ENCODE measurements at places on chromosomes 2 and 18. TPM values are rescaled to one million over a fixed set of nuclear protein-coding genes. Genes with fewer than 3 reads are reported as not detected.
A peak's percentile ranks its signal among the peaks of the same experiment; 100 is the strongest.

GRCh38 chr2:105774781-105775337 is 30.1 kb downstream of the NCK2 start:
- no peak for DNase-seq
- H3K27ac ChIP-seq: no peak overlapping the region
- H3K27me3 ChIP-seq: no peaks in the 10 kb centered on the region
- H3K36me3 ChIP-seq: no peaks in the 10 kb centered on the region
- H3K4me3 ChIP-seq: no peak overlapping the region
- H3K4me1 ChIP-seq: peaks cover 51% of the 10 kb centered on the region

- no peaks in the 10 kb centered on the region for H3K27me3 ChIP-seq
- no peak for DNase-seq
- H3K27ac ChIP-seq: no peak overlapping the region
Measured at GRCh38 chr2:203446071-203446481, 89.0 kb downstream of the RAPH1 start.

DNA sequence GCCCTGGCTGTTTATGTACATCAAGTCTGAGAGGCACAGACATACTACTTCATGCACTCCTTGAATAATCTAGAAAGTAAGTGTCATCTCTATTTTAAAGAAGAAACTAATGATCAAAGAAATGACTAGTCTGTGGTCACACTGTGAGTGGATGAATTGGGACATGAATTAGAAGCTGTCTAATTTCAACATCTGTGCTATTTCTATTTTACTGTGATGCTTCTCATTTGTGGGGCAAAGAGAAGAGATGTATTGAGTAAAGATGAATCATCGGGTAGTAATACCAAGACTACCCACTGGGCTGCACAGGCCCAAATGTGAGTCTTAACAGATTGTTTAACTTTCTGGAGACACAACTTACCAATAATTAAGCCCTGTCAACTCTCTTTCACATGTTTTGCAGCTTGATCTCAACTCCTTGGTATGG is 42.4 kb upstream of the MTIF2 start:
- no peaks in the 10 kb centered on the region for H3K27me3 ChIP-seq
- H3K4me3 ChIP-seq: no peak overlapping the region
- H3K36me3 ChIP-seq: peaks cover 29% of the 10 kb centered on the region
- H3K4me1 ChIP-seq: no peaks in the 10 kb centered on the region

GRCh38 chr2:194015751-194016150 is 1641.3 kb upstream of the SLC39A10 start:
- no peak for DNase-seq
- H3K27ac ChIP-seq: no peak overlapping the region
- H3K4me3 ChIP-seq: no peak overlapping the region

DNA sequence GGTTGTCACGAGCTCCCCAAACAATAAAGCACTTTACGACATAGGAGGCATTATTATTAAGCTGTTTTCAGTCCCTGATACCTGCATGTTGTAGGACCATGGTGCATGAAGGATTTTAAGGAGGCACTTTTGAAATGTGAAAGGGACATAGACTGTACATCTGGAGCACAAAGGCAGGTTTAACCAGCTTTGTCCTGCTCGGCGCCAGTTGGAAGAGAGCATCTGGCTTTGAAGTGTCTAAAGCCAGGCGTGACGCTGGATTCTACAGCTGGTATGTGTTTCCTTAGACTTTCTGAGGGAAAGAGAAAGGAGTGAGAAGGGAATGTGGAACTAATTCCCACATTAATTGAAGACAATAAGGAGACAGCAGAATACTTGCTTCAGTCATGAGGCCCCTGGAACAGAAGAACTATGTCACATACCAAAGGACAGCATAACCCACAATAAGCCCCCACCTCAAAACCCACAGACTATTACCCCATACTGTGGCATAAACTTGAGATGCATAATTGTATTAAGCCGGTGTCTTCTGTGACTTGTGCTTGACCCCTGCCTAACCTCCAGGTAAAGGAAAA is 381.0 kb upstream of the MEX3C start:
- no peaks in the 10 kb centered on the region for H3K4me1 ChIP-seq
- DNase-seq: no peak
- no peak overlapping the region for H3K4me3 ChIP-seq
- H3K27me3 ChIP-seq: no peaks in the 10 kb centered on the region
- H3K27ac ChIP-seq: no peak overlapping the region
- H3K36me3 ChIP-seq: no peaks in the 10 kb centered on the region

DNA sequence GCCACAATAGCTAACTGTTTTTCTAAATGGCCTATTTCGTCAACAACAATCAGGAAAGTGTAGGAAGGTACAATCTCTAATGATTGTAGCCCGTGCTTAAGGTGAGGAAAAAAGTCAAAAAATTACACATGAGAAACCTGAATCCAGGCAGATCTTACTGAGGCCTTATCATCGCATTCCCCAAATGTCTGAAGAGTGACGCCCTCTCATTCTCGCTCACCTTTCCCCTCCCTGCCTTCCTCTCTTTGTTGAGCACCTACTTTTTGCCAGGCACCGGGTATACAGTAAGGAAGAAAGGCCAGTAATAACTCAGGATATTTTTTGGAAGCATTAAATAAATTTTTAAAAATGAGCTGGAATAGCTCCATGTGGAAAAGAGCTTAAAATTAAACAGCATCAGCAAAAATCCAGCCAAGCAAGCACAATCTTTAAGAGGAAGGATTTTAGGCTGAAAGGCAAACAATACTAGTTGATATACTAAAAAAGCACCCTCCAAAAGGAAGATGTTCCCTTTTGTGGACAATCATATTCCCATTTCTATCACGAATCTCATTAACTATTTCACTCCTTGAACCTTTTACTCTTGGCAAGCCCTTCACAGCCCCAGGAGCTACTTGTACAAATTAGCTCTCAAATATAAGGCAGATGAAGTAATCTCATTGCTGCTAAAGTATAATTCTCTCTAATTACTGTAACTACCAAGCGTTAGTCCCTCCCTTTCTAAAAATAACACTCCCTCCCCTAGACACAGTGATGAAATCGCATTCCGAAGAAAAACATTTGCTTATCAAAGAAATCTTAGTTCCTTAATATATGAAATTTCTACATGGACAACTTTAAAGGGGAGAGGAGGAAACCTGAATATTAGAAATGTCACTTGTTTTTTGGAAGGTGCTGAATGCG is 40.0 kb downstream of the STAT1 start:
- H3K27me3 ChIP-seq: no peaks in the 10 kb centered on the region
- H3K4me3 ChIP-seq: no peak overlapping the region
- H3K36me3 ChIP-seq: peaks cover 82% of the 10 kb centered on the region
- H3K27ac ChIP-seq: no peak overlapping the region

- no peaks in the 10 kb centered on the region for H3K36me3 ChIP-seq
- peak; percentile 50 for DNase-seq
- no peak overlapping the region for H3K4me3 ChIP-seq
- H3K27ac ChIP-seq: no peak overlapping the region
- H3K27me3 ChIP-seq: no peaks in the 10 kb centered on the region
- peaks cover 62% of the 10 kb centered on the region for H3K4me1 ChIP-seq
Measured at GRCh38 chr2:217944923-217945322, 57.9 kb downstream of the TNS1 start.

- peak overlapping the region; percentile 80 for H3K4me3 ChIP-seq
- no peaks in the 10 kb centered on the region for H3K27me3 ChIP-seq
- no peak for DNase-seq
Measured at GRCh38 chr2:130798472-130799218, 38.1 kb upstream of the ARHGEF4 start.

DNA sequence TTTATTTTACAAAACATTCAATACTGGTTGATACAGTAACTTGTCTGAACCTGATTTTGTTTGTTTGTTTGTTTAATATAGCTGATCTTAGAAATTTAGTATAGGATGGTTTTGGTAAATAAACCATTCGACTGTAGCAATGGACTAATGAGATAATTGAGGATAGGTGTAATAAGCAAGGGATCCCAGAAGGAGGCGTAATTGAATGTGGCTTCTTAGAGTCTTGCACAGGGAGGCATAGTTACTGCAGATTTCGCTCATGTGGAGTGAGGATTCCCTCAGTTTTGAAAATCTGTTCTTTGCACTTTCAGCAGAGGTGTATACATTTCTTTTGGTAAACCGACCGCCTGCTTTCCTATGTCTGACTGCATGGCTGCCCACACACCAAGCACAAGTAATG is 709.6 kb downstream of the SOCS6 start:
- H3K27me3 ChIP-seq: no peaks in the 10 kb centered on the region
- DNase-seq: no peak
- H3K4me1 ChIP-seq: no peaks in the 10 kb centered on the region
- H3K27ac ChIP-seq: no peak overlapping the region

DNA sequence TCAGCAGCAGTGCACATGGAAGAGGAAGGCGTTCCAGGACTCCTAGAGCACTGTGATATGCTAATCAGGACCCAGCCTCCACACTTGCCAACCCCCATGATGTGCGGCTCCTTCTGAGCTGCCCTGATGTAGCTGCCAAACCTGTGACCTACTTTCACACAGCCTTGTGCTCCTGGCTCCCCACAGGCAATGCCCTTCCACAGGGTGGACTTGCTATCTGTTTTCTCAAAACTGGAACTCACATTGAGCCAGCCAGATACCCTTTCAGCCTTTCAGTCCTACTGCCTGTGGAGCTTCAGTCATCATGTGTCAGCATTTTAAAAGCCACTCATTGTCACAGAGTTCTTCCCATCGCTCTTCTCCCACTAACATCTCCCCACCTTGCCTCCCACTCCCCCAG is 181.6 kb downstream of the AFF3 start:
- no peak for DNase-seq
- no peaks in the 10 kb centered on the region for H3K36me3 ChIP-seq
- H3K4me1 ChIP-seq: no peaks in the 10 kb centered on the region
- no peaks in the 10 kb centered on the region for H3K27me3 ChIP-seq
- no peak overlapping the region for H3K4me3 ChIP-seq

DNA sequence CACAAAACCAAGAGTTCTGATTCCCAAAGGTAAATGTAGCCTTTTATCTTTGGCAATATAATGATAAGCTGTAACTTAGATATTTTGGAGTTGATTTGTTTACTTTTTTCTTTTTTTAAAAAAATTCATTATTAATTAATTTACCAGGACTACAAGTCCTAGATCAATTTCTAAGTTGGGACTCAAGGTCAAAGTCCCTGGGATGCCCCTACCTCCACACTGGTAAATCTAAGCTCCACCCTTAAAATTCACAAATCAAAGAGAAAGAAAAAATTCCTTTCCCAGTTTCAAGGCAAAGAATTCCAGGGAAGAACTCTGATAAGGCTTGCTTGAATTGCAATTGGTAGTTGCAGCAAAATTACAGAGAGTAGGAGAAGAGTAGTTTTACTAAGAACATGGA is 71.3 kb downstream of the MDH1 start:
- H3K4me3 ChIP-seq: no peak overlapping the region
- H3K4me1 ChIP-seq: no peaks in the 10 kb centered on the region
- DNase-seq: no peak

- peaks cover 91% of the 10 kb centered on the region for H3K4me1 ChIP-seq
- H3K36me3 ChIP-seq: no peaks in the 10 kb centered on the region
- no peak overlapping the region for H3K27ac ChIP-seq
- DNase-seq: no peak
Measured at GRCh38 chr2:113895301-113895700, 5.4 kb downstream of the ACTR3 start.

GRCh38 chr18:48296581-48296980 is 112.6 kb downstream of the ZBTB7C start:
- no peak overlapping the region for H3K27ac ChIP-seq
- no peaks in the 10 kb centered on the region for H3K27me3 ChIP-seq
- no peak overlapping the region for H3K4me3 ChIP-seq

- no peak overlapping the region for H3K27ac ChIP-seq
- no peaks in the 10 kb centered on the region for H3K27me3 ChIP-seq
- no peak for DNase-seq
- H3K36me3 ChIP-seq: no peaks in the 10 kb centered on the region
- peaks cover 17% of the 10 kb centered on the region for H3K4me1 ChIP-seq
Measured at GRCh38 chr2:177758591-177759371, 313.8 kb downstream of the PDE11A start.

DNA sequence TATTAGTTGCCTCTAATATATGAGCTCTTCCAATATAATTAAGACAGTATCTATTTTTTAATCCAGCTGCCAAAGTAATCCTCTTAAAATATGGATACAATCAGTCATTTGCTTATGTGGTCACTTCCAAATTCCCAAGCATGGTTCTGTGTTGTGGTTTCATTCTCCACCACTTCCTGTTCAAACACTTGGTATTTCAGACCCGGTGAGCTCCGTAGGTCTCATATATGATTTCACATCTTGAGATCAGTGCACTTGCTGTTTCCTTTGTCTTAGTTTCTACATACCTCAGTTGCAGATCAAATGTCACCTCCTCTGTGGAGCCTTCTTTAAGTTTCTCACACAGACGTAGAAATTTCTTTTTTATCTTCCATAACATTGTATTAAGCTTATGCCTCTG is 254.2 kb downstream of the KCNS3 start:
- H3K4me3 ChIP-seq: no peak overlapping the region
- no peak overlapping the region for H3K27ac ChIP-seq
- no peaks in the 10 kb centered on the region for H3K36me3 ChIP-seq
- no peak for DNase-seq

DNA sequence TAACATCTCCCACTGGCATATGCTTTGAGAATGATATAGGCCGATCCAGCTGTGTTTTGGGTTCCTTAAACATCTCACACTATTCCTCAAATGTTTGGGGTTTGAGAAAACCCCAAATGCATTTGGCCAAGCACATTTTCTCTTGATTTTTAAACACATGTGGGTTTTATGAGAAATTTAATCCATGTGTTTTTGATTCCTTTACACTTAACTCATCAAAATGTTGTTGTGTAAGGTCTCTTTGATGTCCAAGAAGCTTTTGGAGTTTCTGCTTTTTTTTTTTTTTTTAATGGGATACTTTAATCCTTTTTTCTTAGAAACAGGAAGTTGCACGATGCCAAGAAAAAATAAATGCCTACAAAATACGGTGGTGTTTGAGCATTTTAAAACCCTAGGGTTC is 339.8 kb upstream of the TCF4 start:
- no peak for DNase-seq
- no peak overlapping the region for H3K4me3 ChIP-seq
- H3K27me3 ChIP-seq: no peaks in the 10 kb centered on the region
- no peaks in the 10 kb centered on the region for H3K36me3 ChIP-seq
- no peak overlapping the region for H3K27ac ChIP-seq

DNA sequence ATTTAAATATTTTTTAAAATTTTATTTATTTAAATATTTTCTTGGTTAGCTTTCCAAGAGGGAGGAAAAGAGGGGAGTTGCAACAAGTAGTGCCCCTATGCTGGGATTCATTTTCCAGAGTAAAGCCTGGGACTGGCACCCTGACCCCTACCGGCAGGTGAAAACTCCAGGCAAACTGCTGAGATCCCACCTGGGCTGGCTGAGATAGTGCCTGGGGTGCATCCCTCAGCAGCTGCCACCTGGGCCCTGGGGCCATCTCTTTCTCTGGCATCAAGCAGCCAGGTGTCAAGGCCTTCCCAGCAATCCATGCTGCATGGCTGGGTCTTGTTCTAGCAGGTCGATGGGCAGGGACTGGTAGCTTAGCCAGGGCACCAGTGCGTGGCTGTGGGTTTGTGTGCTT is 6.6 kb downstream of the SIX2 start:
- H3K4me1 ChIP-seq: peaks cover 34% of the 10 kb centered on the region
- no peak overlapping the region for H3K27ac ChIP-seq
- no peaks in the 10 kb centered on the region for H3K36me3 ChIP-seq
- H3K4me3 ChIP-seq: no peak overlapping the region
- DNase-seq: no peak

The SLC9A4 gene
- total RNA-seq: 0.36 TPM

The RGPD4 gene
- total RNA-seq: 0.32 TPM

The PRSS56 gene
- not detected for total RNA-seq

The FAM136A gene
- 24.7 TPM for total RNA-seq

The USP40 gene
- total RNA-seq: 16.2 TPM

The DOCK10 gene
- 8.1 TPM for total RNA-seq

The NPPC gene
- not detected for total RNA-seq

The CENPA gene
- total RNA-seq: 1.9 TPM

The ASAP2 gene
- 22.0 TPM for total RNA-seq

The DYNAP gene
- not detected for total RNA-seq

The BMP10 gene
- total RNA-seq: not detected

All from suprapubic skin (tissue), 4 donors.